Upper lobe of left lung (tissue), 6 donors: ENCODE measurements at places on chromosomes 4 and X. TPM values are rescaled to one million over a fixed set of nuclear protein-coding genes. Genes with fewer than 3 reads are reported as not detected.

DNA sequence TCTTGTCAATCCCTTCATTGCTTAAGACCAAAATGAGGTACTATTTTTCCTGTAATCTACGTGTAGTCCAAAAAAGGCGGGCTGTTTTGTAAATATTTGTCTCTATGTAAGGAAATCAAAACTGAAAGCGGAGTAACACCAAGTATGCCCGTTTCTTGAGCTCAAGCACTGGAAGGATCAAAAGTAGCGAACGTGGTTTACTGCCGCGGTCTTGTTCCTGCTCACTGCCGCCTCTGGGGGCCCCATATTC lies 71.5 kb downstream of the AFF1 start:
- peak overlapping the region; percentile 70 for H3K4me3 ChIP-seq
- no peaks in the 10 kb centered on the region for H3K27me3 ChIP-seq
- H3K36me3 ChIP-seq: no peaks in the 10 kb centered on the region
- peak overlapping the region; percentile 96 for H3K27ac ChIP-seq

- no peak overlapping the region for H3K27ac ChIP-seq
- no peaks in the 10 kb centered on the region for H3K27me3 ChIP-seq
- DNase-seq: no peak
- H3K36me3 ChIP-seq: no peaks in the 10 kb centered on the region
- peaks cover 5% of the 10 kb centered on the region for H3K4me1 ChIP-seq
Measured at GRCh38 chr4:184375027-184375426, 99.3 kb downstream of the IRF2 start.

- H3K27me3 ChIP-seq: no peaks in the 10 kb centered on the region
- DNase-seq: no peak
- no peak overlapping the region for H3K4me3 ChIP-seq
- no peaks in the 10 kb centered on the region for H3K36me3 ChIP-seq
Measured at GRCh38 chrX:71111921-71112431, 599 bp upstream of the IL2RG start.

DNA sequence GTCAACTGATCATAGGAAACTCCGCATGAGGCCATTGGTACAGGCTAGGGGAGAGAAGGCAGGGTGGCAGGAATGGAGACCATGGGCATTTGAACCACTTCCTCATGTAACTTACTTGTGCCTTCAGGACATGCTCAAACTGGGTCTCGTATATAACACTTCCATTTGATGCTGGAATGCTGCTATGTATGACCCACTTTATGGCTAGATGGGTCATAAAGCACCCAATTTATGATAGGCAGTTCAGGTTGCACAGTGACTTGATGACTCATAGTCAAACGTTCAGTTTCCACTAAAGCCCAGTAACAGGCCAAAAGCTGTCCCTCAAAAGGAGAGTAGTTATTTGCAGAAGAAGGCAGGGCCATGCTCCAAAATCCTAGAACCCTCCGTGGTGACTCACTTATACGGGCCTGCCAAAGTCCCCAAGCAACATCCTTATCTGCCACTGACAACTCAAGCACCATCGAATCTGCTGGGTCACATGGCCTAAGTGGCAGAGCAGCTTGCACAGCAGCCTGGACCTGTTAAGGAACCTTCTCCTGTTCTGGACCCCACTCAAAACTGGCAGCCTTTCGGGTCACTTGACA lies 236.4 kb downstream of the ZC4H2 start:
- no peaks in the 10 kb centered on the region for H3K36me3 ChIP-seq
- no peak overlapping the region for H3K27ac ChIP-seq
- H3K4me3 ChIP-seq: no peak overlapping the region
- H3K4me1 ChIP-seq: no peaks in the 10 kb centered on the region

DNA sequence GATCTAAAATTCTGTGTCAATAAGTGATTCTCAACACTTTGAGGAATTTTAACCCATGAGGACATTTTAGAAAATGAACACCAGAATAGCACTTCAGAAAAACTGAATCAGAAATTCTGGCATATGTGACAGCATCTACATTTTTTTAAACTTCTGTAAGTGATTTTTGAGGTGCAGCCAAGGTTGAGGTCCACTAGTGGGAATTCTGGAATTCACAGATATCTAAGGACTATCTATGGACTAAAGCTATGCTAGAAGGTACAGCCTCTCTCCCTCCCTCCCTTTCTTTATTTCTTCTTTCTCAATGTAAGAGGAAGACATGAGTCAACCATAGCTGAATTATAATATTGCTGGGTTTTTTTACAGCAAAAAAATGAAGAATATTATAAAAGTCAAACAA lies 508.2 kb upstream of the ATOH1 start:
- H3K4me1 ChIP-seq: no peaks in the 10 kb centered on the region
- H3K36me3 ChIP-seq: no peaks in the 10 kb centered on the region
- no peak overlapping the region for H3K4me3 ChIP-seq
- H3K27me3 ChIP-seq: no peaks in the 10 kb centered on the region
- no peak overlapping the region for H3K27ac ChIP-seq
- no peak for DNase-seq

- H3K4me3 ChIP-seq: no peak overlapping the region
- no peaks in the 10 kb centered on the region for H3K4me1 ChIP-seq
- H3K27me3 ChIP-seq: no peaks in the 10 kb centered on the region
- no peaks in the 10 kb centered on the region for H3K36me3 ChIP-seq
- no peak overlapping the region for H3K27ac ChIP-seq
Measured at GRCh38 chr4:159051245-159052071, 51.4 kb upstream of the RAPGEF2 start.

DNA sequence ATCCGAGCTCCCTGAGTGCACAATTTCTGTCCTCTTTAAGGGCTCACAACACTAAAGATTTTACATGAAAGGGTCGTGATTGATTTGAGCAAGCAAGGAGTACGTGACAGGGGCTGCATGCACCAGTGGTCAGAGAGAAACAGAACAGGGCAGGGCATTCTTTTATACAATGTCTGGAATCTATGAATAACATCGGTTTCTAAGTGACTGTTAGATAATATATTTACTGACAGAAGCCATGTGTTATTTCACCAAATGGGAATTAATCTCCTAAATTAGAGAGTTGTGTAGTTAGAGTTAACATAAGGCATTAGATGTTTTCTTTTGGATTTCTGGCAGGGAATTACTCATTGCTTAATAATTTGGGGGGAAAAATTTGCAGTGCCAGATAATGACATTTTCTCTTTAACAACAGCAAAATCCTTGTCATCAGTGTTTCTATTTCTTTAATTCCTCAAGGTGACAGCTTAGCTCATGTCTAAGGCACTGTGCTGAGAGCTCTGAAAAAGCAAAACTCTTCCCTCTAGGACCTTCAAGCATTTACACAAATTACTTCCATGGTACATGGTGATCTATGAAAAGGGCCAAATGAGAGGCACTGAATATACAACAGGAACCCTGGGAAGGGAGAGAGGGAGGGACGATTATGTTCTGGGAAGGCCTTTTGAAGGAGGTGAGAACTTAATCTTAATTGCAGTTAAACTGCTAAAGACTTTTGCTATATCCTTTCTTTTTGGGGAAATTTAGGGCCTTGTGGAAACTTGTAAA lies 145.0 kb downstream of the RTL3 start:
- DNase-seq: no peak
- no peaks in the 10 kb centered on the region for H3K36me3 ChIP-seq
- no peak overlapping the region for H3K4me3 ChIP-seq
- H3K27me3 ChIP-seq: no peaks in the 10 kb centered on the region
- H3K27ac ChIP-seq: no peak overlapping the region

DNA sequence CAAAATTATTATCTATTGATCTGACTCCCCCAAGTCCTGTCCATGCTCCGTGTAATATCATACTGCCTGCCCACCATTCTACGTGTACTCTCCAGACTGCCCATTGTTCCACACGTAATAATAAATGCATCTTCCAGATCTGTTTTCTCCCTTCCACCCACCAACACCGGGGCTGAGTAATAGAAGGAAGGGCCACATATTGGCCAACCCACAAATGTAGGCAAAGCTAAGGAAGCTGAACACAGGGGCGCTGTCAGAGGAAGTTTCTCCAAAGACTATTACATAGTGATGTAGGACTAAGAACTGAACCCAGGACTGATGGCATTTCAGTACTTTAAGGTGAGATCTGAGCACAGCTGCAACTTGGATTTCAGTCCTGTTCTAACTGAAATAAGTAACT lies 135.8 kb upstream of the GUCY1A1 start:
- no peak overlapping the region for H3K27ac ChIP-seq
- H3K4me1 ChIP-seq: no peaks in the 10 kb centered on the region
- H3K36me3 ChIP-seq: no peaks in the 10 kb centered on the region
- no peaks in the 10 kb centered on the region for H3K27me3 ChIP-seq

DNA sequence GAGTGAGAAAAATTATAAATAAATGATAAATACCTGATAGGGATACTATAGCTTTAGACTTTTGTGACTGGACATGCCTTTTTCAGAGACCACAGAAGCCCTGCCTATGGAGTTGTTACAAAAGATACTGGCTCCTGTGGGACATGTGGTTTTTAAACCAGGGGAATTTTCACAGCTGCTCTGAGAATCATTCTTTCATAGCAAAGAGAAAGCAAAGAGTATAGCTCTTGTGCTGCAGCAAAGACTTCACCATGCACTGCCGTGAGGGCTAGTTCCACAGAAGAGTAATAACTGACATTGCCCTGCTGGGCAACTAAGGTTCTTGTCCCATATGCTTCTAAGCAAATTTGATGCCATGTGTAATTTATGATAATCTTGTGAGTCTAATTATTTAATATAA lies 98.2 kb downstream of the MAPK10 start:
- H3K27ac ChIP-seq: no peak overlapping the region
- no peak for DNase-seq
- H3K36me3 ChIP-seq: no peaks in the 10 kb centered on the region
- no peak overlapping the region for H3K4me3 ChIP-seq
- no peaks in the 10 kb centered on the region for H3K4me1 ChIP-seq
- no peaks in the 10 kb centered on the region for H3K27me3 ChIP-seq

GRCh38 chr4:80465238-80465637 lies 129.7 kb downstream of the CFAP299 start:
- no peak for DNase-seq
- H3K4me1 ChIP-seq: no peaks in the 10 kb centered on the region
- H3K36me3 ChIP-seq: no peaks in the 10 kb centered on the region
- no peak overlapping the region for H3K4me3 ChIP-seq
- H3K27me3 ChIP-seq: no peaks in the 10 kb centered on the region

Gene SHOX
- not detected for total RNA-seq

Gene RHOXF2B
- total RNA-seq: not detected

- no peak overlapping the region for H3K4me3 ChIP-seq
- H3K4me1 ChIP-seq: peaks cover 3% of the 10 kb centered on the region
- no peak overlapping the region for H3K27ac ChIP-seq
- H3K27me3 ChIP-seq: no peaks in the 10 kb centered on the region
- DNase-seq: no peak
Measured at GRCh38 chrX:40448793-40449192, 132.0 kb upstream of the ATP6AP2 start.

DNA sequence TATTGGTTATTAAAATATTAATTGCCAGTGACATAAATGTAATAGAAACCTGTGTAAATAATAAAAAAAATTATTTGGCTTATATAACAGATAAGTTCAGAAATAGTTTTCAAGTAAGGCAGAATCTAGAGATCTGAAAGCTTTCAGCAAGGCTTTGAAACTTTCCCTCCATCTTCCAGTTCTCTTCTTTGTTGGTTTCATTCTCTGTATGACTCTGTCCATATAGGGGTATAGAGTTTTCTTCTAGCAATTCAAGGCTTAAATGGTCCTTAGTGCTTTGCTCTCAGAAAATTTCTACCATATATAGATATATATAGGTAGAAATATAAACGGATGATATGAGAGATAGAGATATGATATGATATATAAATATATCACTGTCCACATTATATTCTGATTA lies 160.5 kb upstream of the GABRA2 start:
- no peaks in the 10 kb centered on the region for H3K27me3 ChIP-seq
- H3K4me1 ChIP-seq: no peaks in the 10 kb centered on the region
- H3K36me3 ChIP-seq: no peaks in the 10 kb centered on the region
- no peak overlapping the region for H3K4me3 ChIP-seq
- no peak for DNase-seq

- H3K27ac ChIP-seq: no peak overlapping the region
- no peak overlapping the region for H3K4me3 ChIP-seq
- no peaks in the 10 kb centered on the region for H3K36me3 ChIP-seq
- H3K4me1 ChIP-seq: no peaks in the 10 kb centered on the region
Measured at GRCh38 chr4:180081072-180081471, 2162.1 kb upstream of the TENM3 start.

Gene BEX2
- 13.7 TPM for total RNA-seq

DNA sequence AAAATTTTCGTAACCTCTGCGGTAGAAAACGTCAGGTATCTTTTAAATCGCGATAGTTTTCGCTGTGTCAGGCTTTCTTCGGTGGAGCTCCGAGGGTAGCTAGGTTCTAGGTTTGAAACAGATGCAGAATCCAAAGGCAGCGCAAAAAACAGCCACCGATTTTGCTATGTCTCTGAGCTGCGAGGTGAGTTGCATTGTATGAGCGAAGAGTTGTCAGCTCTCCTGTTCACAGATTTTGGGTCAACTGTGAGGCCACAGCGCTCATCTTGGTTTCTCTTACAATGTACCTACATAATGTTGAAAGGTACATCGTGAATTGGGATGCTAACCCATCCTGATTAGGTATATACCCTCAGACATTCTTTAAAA lies 486 bp downstream of the CLCN3 start:
- peak overlapping the region; percentile 66 for H3K4me3 ChIP-seq
- H3K27me3 ChIP-seq: no peaks in the 10 kb centered on the region
- no peaks in the 10 kb centered on the region for H3K36me3 ChIP-seq
- H3K27ac ChIP-seq: peak overlapping the region; percentile 95

- no peak for DNase-seq
- no peaks in the 10 kb centered on the region for H3K27me3 ChIP-seq
- H3K4me3 ChIP-seq: no peak overlapping the region
- no peak overlapping the region for H3K27ac ChIP-seq
Measured at GRCh38 chr4:150242820-150243458, 164.7 kb downstream of the DCLK2 start.

Gene PRR27
- not detected for total RNA-seq

- H3K4me3 ChIP-seq: no peak overlapping the region
- no peaks in the 10 kb centered on the region for H3K4me1 ChIP-seq
- DNase-seq: no peak
- no peak overlapping the region for H3K27ac ChIP-seq
- peaks cover 9% of the 10 kb centered on the region for H3K36me3 ChIP-seq
Measured at GRCh38 chr4:1021386-1022050, 10.1 kb downstream of the FGFRL1 start.

DNA sequence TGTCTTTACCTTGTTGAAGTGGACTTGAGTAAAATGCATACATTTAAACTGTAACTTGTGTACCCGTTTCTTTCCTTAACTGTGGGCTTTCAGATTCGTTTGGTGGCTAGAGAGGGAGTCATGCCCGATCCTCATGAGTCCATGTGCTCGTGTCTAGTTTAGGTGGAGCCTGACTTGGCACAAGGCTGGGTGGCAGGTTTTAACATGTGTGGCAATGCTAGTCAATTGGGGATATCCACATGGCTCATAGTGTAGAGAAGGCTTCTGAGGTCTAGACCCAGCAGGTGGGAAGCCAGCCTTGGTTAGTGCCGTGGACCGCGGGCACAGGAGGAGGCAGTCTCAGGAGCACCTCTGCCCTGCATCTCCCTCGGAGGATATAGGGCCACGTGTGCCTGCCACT lies 48.5 kb upstream of the CLCN4 start:
- DNase-seq: no peak
- H3K27me3 ChIP-seq: no peaks in the 10 kb centered on the region
- no peak overlapping the region for H3K4me3 ChIP-seq
- no peaks in the 10 kb centered on the region for H3K36me3 ChIP-seq
